Calu3 (cell line): ENCODE measurements at places on chromosomes 6 and 20. TPM values are rescaled to one million over a fixed set of nuclear protein-coding genes. Genes with fewer than 3 reads are reported as not detected.

RMND1 gene
- 13.2 and 15.5 TPM in 2 replicates for total RNA-seq

GRCh38 chr6:7881765-7882500, 28.7 kb downstream of the TXNDC5 start:
- DNase-seq, result no peak

DNA sequence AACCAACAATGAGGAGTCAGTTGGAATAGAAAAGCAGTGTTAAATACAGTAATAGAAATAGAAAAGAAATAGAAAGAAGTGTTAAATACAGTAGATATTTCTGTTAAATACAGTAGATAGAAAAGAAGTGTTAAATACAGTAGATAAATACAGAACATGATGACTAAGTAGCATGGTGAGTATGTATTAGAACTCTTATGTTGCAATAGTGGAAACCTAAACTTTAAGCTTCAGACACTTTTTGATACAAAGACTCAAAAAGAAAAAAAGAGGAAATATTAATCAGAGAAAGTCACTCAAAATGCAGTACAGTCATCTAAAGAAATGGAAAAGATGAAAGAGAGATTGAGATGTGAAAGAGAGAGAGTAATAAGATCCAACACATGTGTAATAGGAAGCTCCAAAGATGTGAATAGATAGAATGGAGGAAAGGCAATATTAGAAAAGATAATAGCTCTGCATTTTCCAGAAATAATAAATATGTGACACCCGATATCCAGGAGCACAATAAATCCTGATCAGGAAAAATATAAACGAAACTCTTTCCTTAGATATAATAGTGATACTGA, 131.5 kb upstream of the KCNK16 start:
- no peak for DNase-seq

BPIFB4 gene
- not detected in 2 replicates for total RNA-seq

RIPOR2 gene
- total RNA-seq, result 0.47 and 4.7 TPM in 2 replicates

GRCh38 chr6:15819841-15820240, 157.0 kb upstream of the DTNBP1 start:
- no peak for DNase-seq

- DNase-seq, result no peak
Observed at GRCh38 chr6:168708984-168709383, 268.0 kb downstream of the SMOC2 start.

DNA sequence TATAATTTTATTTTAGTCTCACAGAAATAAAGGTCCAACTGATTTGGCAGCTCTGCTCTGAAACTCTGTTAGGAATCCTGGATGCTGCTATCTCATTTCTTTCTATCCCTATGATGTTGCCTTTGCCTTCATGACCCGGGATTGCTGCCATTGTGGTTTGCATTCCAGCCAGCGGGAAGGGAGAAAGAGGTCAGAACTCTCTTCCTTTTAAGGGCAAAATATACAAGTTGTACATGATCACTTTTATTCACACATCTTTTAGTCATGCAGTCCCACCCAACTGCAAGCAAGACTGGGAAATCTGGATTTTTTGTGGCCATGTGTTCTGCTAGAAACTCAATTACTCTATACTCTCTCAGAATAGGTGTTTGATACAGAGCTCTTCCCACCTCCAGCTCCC, 263.1 kb upstream of the ZFP64 start:
- no peak for DNase-seq

- DNase-seq, result no peak
Observed at GRCh38 chr6:91185072-91185471, 598.2 kb upstream of the MAP3K7 start.

DNA sequence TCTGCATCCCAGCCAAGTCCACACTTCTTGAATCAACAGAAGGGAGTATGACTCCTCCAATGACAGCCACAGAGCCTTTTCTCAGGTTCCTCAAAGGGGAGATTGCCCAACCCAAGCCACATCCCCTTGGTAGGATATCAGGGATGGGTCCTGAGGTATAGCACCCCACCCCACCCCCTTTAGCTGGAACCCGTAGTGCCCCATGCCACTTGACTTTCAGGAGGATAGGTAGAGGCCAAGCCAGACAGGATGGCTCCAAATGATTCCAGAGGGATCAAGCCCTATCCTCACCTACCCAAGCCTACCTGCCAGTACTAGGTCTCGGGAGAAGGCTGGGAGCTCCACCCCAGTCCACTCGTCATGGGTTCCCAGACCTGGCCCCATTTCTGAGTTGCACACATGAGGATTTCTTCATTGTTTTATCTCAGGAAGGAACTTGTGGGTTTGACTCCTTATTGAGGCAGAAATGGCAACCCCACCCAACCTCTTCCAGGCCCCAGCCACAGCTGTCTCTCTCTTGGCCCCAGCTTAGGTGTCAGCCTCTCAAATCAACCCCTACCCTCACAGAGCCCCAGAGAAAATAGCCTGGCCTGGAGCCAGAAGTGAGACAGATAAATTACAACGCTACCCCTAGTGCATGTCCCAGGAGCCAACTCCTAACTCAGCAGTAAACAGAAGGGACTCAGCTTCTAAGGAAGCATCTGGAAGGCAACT, 3.6 kb downstream of the CCND3 start:
- no peak for DNase-seq

PI16 gene
- 0.17 and 0.32 TPM in 2 replicates for total RNA-seq

GRCh38 chr6:165742047-165742446, 79.0 kb upstream of the PDE10A start:
- DNase-seq, result no peak

BEND6 gene
- 1.3 and 1.8 TPM in 2 replicates for total RNA-seq

BNIP5 gene
- total RNA-seq, result 0.88 and 0.94 TPM in 2 replicates

RGS17 gene
- 0.64 and 0.78 TPM in 2 replicates for total RNA-seq

GRCh38 chr6:132219901-132220300, 181.4 kb downstream of the MOXD1 start:
- DNase-seq, result no peak

- no peak for DNase-seq
Observed at GRCh38 chr6:6927521-6928361, 180.0 kb upstream of the RREB1 start.

- peak; percentile 56 for DNase-seq
Observed at GRCh38 chr20:53917145-53918019, 153.0 kb downstream of the BCAS1 start.

GRCh38 chr6:35192301-35192860, 21.4 kb upstream of the SCUBE3 start:
- DNase-seq, result no peak

PRL gene
- not detected in 2 replicates for total RNA-seq

DNA sequence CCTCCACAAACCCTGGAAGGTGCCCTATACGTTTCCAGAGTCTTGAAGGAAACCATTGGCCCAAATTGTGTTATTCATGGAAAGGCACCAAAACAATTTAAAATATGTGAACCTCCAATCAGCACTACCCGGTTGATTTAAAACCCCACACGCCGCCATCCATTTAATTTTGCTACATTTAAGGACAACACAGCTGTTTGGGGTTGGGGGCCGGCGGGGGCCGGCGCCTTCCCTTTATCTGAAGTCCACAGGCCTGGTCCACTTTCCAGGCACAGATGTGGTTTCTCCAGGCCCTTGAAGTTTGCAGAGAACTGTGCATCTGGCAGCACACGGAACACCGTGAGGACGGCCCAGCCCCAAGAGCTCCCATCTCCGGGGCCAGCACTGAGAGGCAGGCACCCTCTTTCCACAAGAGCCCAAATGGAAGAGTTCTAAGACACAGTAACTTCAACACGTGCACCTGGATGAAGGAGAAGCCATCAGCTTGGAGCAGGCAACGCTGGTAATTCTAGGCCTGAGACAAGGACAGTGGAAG, 16.8 kb upstream of the FRMD1 start:
- no peak for DNase-seq

DNA sequence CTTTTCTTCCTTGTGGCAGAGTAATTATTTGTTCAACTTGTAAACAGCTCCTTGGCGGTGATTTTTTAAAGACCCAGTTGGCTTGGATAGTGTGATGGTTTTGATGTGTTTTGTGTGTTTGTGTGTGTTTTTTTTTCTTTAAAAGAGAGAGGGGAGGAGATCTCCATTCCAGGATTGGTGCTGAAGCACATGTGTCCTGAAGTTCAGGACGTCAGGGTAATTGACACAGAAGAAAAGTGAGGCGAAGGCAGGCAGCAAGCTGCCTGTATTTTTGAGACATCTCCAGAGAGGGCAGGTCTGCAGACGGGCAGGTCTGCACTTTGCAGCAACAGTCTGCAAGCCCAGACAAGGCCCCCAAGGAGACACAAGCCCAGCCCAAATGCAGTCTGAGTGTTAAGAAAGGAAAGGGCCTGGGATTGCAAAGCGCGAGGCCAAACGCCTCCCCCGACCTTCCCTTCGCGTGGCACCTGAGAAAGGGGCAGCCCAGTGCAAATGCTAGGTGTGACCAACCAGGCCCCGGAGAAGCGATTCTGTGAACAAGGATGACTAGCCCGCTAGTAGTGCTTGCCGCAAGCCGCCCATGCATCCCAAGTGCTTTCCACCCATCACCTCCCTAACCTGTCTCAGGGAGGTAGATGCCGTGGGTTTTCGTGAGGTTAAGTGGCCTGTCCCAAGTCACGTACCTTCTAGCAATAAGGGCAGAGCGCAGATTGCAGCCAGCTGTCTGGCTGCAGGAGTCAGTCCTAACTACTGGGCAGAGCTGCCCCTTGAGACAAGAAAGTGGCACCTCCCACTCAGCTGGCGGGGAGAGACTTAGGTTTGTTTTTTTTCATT, 230.5 kb downstream of the ZMYND8 start:
- DNase-seq, result peak; percentile 22

CYP39A1 gene
- total RNA-seq, result 0.88 and 1.7 TPM in 2 replicates

DNA sequence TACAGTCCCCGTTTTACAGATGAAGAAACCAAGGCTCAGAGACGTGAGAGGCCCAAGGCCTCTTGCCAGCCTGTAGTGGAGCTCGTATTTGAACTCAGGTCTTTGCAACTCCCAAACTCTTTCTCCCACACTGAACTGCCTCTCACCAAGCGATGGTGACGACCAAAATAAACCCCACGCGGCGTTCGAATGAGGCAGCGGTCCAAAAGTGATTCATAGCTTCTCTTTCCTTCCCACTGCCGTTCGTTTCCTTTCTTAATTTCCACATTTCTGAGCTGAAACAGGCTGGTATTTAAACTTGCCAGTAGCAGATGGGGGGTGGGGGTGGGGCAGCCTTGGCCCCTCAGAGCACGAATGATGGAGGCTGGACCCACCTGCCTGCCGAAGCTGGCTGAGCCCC, 252.9 kb upstream of the KCNG1 start:
- no peak for DNase-seq

SPATA25 gene
- total RNA-seq, result 3.8 and 5.8 TPM in 2 replicates

- no peak for DNase-seq
Observed at GRCh38 chr20:48734104-48734749, 93.6 kb downstream of the PREX1 start.

GRCh38 chr6:12417191-12417590, 127.0 kb downstream of the EDN1 start:
- no peak for DNase-seq

PHACTR3 gene
- total RNA-seq, result 10.0 and 12.0 TPM in 2 replicates

- no peak for DNase-seq
Observed at GRCh38 chr6:71446057-71446456, 157.4 kb downstream of the OGFRL1 start.

DNA sequence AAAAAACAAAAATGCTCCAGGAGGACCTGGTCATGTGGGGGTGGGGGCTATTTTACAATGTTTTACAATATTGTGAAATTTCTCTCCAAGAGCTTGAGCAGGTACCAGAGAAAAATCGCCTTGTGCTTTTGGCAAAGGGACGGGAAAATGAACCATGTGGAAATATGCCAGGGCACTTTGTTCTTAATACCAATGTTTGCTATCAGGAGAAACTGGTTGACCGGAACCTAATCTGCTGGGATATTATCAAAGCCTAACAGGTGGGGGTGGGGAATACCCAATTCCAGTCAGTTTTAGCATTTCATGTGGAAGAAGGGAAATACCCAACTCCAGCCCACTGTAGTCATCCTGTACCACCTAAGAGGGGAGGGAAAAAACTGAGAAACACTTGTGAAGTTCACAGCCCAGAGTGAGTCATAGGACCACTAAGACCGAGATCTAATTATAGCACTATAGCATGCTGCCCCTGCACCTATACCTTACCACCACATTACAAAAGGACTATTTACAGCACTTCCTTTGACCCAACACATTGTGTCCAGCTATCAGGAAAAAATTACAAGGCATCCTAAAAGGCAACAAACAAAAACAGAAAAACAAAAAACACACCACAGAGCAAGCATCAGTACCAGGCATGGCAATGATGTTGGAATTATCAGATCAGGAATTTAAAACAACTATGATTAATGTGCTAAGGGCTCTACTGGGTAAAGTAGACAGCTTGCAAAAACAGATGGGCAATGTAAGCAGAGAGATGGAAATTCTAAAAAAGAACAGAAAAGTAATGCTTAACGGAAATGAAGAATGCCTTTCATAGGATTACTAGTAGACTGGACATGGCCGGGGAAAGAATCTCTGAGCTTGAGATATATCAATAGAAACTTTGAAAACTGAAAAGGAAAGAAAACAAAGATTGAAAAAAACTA, 84.1 kb upstream of the POPDC3 start:
- no peak for DNase-seq

DNA sequence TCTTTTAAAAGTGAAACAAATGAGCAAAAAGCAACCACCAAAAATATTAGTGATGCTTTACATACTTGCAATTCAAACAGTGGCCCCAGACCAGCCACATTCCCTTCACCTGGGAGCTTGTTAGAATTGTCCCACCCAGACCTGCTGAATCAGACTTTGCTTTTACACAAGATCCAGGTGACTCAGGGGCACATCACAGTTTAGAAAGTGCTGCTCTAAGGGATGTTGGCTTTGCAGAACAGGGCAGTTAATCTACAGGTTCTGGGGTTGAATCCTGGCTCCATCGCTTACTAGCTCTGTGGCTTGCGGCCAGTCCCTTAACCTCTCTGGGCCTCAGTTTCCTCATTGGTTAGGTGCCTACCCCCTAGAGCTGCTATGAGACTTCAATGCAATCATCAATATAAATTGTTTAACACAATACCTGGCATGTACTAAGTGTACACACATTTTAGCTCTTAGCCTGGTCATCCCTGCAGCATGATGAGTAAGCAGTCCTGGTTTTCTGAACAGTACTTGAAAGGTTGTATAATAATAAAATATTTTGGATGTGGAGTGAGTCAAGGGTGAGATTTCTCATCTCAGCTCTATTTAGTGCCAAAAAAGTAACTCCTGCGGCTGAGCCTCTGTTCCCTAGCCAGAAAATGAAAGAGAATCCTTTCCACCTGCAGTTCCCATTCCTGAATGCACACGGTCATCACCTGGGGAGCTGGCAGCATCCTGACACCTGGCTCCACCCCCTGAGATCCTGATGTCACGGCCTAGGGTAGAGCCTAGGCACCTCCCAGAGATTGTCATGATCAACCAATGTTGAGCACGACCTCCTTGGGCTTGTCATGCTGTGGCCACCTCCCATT, 162.7 kb downstream of the ANKRD60 start:
- DNase-seq, result no peak
